ENCODE measurements at places on chromosomes 5 and 9. TPM values are rescaled to one million over a fixed set of nuclear protein-coding genes. Genes with fewer than 3 reads are reported as not detected.

The TMC1 gene
- total RNA-seq, result not detected

GRCh38 chr9:126470241-126470993 lies 143.3 kb upstream of the LMX1B start:
- H3K36me3 ChIP-seq, result peaks cover 9% of the 10 kb centered on the region
- DNase-seq, result no peak
- peaks cover 3% of the 10 kb centered on the region for H3K27me3 ChIP-seq
- H3K4me1 ChIP-seq, result peaks cover 31% of the 10 kb centered on the region
- no peak overlapping the region for H3K27ac ChIP-seq

- H3K27ac ChIP-seq, result no peak overlapping the region
- no peaks in the 10 kb centered on the region for H3K27me3 ChIP-seq
- no peak for DNase-seq
- no peak overlapping the region for H3K4me3 ChIP-seq
- peaks cover 20% of the 10 kb centered on the region for H3K4me1 ChIP-seq
Observed at GRCh38 chr9:6000955-6001354, 14.5 kb downstream of the RANBP6 start.

DNA sequence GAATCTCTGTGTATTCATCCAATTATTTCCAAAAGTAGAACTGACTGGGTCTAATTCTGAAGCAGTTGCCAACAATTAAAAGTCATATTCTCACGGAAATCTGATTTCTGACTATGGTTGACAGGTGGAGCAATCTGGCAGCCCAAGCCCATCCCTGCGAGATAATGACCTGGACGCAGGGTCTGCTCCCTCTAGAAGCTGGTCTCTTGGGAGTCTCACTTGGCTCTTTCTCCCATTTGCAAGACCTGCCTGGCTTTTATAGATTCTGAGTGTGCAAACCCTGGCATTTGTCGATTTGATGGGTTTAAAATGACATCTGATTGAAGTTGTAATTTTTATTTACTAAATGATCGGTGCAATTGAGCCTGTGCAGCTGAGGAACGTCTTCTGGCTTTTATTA lies 49.4 kb upstream of the NEURL1B start:
- H3K27ac ChIP-seq, result no peak overlapping the region
- H3K4me1 ChIP-seq, result peaks cover 5% of the 10 kb centered on the region
- no peak for DNase-seq
- no peak overlapping the region for H3K4me3 ChIP-seq
- peaks cover 4% of the 10 kb centered on the region for H3K27me3 ChIP-seq

DNA sequence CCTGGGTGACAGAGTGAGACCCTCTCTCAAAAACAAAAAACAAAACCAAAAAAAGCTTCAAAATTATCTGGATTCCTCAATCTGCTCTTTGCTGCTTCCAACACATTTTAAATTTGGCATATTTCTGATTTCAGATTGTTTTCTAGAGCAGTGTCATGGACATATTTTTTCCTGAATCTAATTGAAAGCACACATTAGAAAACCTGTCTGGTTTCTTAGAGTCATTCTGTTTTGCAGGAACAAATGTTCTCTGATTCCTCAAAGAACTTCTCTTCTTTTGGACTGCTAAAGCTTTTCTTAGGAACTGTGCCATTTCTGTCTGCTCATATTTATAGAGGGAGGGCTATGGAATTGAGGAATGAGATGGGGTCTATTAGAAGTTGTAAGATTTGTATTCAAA lies 81.6 kb downstream of the RAI14 start:
- H3K4me1 ChIP-seq, result peaks cover 21% of the 10 kb centered on the region
- H3K4me3 ChIP-seq, result no peak overlapping the region
- no peak for DNase-seq
- no peak overlapping the region for H3K27ac ChIP-seq
- H3K36me3 ChIP-seq, result peaks cover 19% of the 10 kb centered on the region
- H3K27me3 ChIP-seq, result no peaks in the 10 kb centered on the region
